ENCODE measurements at places on chromosomes 4 and X.

DNA sequence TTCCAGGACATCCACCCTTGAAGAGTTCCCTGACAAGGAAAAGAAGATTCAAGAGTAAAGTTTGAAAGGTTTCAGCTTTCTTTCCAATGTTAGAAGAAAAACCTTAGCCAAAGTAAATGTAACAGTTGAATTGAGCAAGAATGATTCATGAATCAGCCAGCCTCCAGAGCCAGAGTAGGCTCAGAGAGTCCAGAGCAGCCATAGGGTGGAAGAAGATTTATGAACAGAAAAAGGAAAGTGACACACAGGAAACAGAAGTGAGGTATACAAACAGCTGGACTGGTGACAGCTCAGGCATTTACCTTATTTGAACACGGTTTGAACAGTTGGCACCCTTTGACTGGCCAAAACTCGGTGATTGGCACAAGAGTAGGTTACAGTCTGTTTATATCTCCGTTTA is 63.2 kb downstream of the QDPR start:
- DNase-seq: no peak

DNA sequence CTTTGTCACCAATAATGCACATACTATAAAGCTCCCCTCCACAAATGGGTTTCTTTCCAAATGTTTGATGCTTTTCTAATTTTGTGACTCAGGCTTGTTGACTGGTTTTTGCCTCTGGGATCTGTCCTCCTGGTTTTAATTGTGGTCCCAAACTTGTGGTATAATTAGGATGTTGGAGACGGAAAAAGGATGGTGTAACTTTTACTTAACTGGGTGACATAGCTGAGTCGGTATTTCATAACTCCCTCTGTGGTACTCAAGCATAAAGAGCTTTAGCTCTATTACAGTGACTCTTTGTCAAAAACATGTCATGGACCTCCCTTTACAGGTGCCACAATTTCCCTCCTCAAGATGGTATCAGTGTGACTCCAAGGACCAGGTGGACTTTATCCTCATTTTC is 119.7 kb upstream of the RBPJ start:
- no peak for DNase-seq

DNA sequence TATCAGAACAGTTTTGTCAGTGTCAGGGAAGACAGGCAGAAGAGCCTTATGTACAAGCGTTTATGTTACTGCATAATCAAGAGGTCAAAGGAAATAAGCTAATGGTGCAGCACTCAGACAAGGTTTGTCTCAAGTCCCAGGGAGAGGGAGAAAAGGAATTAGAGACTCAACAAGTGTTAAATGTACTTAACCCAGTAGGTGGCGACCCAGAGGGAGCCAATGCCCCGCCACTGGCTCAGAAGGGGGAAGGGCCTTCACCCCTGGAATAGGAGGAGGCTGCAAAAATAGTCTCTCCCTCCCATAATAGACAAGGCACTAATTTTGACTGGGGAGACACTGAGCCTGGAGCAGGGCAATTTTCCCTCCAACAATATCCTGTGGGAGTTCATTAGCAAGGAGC is 14.1 kb upstream of the PAPSS1 start:
- DNase-seq: no peak

DNA sequence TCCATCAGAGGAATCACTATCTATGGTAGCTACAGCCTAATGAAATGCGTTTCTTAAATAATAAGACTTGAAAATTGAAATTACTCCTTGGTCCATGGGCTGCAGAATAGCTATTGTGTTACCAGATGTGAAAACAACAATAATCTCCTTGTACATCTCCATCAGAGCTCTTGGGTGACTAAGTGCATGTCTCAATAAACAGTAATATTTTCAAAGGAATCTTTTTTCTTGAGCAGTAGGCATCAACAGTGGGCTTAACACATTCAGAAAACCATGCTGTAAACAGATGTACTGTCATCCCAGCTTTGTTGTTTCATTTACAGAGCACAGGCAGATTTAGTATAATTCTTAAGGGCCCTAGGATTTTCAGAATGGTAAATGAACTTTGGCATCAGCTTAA is 67.3 kb downstream of the GLUD2 start:
- DNase-seq: no peak

DNA sequence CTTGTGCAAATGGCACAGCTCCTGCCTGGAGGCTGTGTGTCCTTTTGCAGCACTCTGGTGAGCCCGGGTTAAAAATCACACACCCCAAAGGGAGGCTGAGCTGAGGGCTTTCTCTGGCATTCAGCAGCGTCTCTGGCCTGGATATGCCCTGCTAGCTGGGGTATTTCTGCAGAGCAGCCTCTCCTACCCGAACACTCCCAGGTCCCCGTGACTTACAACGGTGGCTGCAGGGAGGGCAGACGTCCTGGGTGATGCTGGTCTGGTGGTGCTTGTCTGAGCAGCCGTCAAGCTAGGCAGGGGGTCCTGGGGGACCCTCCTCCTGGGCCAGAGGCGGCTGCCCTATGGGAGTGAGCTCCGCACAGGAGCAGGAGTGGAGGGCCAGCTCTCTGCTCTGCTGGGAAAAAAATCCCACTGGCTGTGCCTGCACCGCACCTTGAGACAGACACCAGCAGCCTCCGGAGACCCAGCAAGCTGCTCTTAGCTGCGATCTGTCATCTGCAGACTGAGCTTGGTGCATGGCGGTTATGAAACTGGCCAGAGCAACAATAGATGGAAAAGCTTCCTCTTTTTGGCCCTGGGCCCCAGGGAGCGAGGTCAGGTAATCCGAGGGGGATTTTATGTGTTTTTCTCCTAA is 41.3 kb upstream of the ASMTL start:
- no peak for DNase-seq

- no peak for DNase-seq
Measured at GRCh38 chr4:132240081-132240480, 909.0 kb upstream of the PCDH10 start.

DNA sequence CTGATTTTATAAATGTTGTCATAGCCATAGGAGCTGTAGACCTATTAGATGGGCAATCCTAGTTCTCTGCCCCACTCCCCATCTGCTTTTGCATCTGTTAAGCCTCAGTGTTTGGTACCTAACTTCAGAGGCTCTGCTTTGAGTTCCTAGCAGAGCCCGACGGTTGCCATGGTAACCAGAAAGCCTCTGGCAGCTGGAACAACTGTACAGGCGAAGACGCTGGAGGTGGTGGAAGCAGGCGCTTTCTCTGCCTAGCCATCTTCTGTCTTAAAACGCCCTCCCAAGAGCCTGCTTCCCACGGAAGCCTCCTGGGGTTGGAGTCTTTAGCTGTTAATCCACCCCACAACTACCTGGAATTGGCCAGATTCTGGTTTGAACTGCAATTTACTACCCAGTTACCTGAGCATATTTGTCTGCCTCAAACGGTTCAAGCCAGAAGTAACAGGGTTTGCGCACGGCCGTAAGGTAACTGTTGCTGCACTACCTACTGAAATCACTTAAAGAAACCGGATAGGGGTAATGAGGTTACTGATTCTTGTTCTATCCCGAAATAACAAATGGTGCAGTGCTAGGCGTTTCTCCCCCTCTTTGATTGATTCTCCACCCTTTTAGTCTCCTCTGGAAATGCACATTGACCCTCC is 1.0 kb upstream of the GABRG1 start:
- no peak for DNase-seq

DNA sequence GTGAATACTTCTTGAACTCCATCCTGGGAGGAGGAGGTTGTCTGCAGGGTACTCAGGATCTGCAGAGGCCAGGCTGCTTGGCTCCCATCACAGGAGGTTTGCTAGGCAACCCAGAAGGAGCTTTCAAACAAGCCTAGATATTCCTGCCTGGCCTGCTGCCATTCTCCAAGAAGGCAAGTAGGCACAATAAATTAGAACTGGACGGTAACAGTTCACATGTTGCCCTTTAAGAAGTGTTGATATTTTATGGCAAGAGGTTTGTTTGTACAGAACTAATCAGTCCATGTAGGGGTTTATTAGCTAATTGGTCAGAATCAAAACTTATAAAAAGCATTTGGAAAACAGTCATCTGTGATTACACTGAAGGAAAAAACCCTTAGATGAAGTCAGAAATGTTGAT is 39.3 kb downstream of the SYNPO2 start:
- DNase-seq: no peak

- no peak for DNase-seq
Measured at GRCh38 chr4:165070560-165070959, 16.9 kb downstream of the TRIM75 start.

GRCh38 chr4:119647558-119647957 is 19.0 kb upstream of the PDE5A start:
- DNase-seq: no peak

DNA sequence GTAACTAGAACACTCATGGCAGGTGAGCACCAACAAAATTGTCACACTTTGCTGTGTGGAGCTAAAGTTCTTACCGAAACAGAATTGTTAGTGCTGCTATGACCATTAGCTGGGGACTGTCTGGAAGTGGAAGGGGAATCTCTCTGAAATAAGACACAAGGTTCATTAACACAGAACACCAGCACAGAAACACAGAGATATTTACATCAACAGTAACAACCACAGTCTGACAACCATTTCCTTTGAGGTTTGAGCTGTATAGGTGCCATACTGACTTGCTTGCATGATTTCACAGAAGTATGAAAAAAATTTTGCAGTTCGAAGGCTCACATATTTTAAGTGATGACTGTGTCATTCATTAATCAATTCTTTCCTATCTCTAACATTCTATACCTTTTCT is 109.8 kb downstream of the NYX start:
- DNase-seq: no peak
